ENCODE measurements at places on chromosomes 2 and 18. TPM values are rescaled to one million over a fixed set of nuclear protein-coding genes. Genes with fewer than 3 reads are reported as not detected.

Gene COL4A3
- total RNA-seq = 15.6 TPM

Gene UGT1A10
- not detected for total RNA-seq

Gene CBLN2
- 20.8 TPM for total RNA-seq

Gene LRP1B
- 9.5 TPM for total RNA-seq

Gene LINC00305
- not detected for total RNA-seq

Gene SCYGR4
- not detected for total RNA-seq

Gene PCBP1
- 101 TPM for total RNA-seq

Gene TDRD15
- not detected for total RNA-seq
